Lower lobe of right lung (tissue), 2 donors: ENCODE measurements at places on chromosomes 1 and 21. TPM values are rescaled to one million over a fixed set of nuclear protein-coding genes. Genes with fewer than 3 reads are reported as not detected.

Gene POU3F1
- not detected for total RNA-seq

Gene SLC2A5
- total RNA-seq, result 1.7 TPM

- no peaks in the 10 kb centered on the region for H3K36me3 ChIP-seq
- H3K27me3 ChIP-seq, result no peaks in the 10 kb centered on the region
- no peaks in the 10 kb centered on the region for H3K4me1 ChIP-seq
Measured at GRCh38 chr1:157348538-157349480, 203.5 kb downstream of the FCRL5 start.

- DNase-seq, result no peak
- no peaks in the 10 kb centered on the region for H3K27me3 ChIP-seq
- no peaks in the 10 kb centered on the region for H3K4me1 ChIP-seq
- no peak overlapping the region for H3K4me3 ChIP-seq
- no peak overlapping the region for H3K27ac ChIP-seq
- H3K36me3 ChIP-seq, result no peaks in the 10 kb centered on the region
Measured at GRCh38 chr21:34732388-34732821, 63.6 kb downstream of the CLIC6 start.

DNA sequence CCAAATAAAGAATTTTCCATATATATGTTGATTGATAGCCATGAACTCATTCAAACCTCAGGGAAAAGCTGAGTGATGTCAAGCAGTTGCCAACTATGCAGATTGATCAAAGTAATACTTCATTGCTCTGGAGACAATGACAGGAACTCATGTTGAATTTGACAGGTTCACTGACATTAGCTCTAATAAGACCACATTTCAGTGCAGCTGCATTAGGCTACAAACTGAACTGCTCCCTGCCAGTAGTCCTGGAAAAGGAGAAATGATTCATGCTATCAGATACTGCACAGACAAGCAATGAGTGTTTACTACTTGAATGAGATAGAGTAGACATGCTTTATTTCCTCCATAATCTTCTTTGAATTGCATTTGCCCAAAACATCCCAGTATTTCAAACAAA lies 948.4 kb downstream of the MRPL39 start:
- DNase-seq, result no peak
- no peaks in the 10 kb centered on the region for H3K4me1 ChIP-seq
- no peak overlapping the region for H3K27ac ChIP-seq
- no peaks in the 10 kb centered on the region for H3K36me3 ChIP-seq

- H3K27ac ChIP-seq, result no peak overlapping the region
- no peaks in the 10 kb centered on the region for H3K36me3 ChIP-seq
- H3K4me1 ChIP-seq, result peaks cover under 1% of the 10 kb centered on the region
- no peak for DNase-seq
- no peak overlapping the region for H3K4me3 ChIP-seq
- H3K27me3 ChIP-seq, result peaks cover 6% of the 10 kb centered on the region
Measured at GRCh38 chr1:47527653-47528272, 89.9 kb downstream of the FOXD2 start.

- H3K36me3 ChIP-seq, result no peaks in the 10 kb centered on the region
- H3K4me1 ChIP-seq, result peaks cover 43% of the 10 kb centered on the region
Measured at GRCh38 chr1:175129182-175129581, 61.5 kb downstream of the TNN start.

DNA sequence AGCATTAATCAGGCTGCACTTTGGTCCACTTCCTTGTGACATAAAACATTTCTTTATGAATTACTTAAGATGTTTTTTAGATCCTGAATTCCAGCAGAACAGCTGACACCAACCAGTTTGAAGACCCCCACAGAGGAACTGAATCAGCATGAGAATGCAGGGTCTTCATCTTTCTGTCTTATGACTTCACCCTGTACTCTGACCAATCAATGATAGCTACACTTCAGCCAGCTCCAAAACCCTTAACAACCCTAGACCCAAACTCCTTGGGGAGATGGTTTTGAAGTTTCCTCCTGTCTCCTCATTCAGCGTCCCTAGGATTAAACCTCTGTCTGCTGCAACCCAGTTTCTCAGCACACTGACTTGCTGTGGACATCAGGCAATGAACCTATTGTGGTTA lies 175.0 kb downstream of the CTH start:
- H3K4me1 ChIP-seq, result no peaks in the 10 kb centered on the region
- no peak overlapping the region for H3K4me3 ChIP-seq
- no peaks in the 10 kb centered on the region for H3K36me3 ChIP-seq

GRCh38 chr21:17925899-17926298 lies 106.7 kb upstream of the C21orf91 start:
- H3K36me3 ChIP-seq, result no peaks in the 10 kb centered on the region
- no peaks in the 10 kb centered on the region for H3K4me1 ChIP-seq
- no peaks in the 10 kb centered on the region for H3K27me3 ChIP-seq
- H3K4me3 ChIP-seq, result no peak overlapping the region
- no peak for DNase-seq
- H3K27ac ChIP-seq, result no peak overlapping the region

- no peaks in the 10 kb centered on the region for H3K27me3 ChIP-seq
- no peaks in the 10 kb centered on the region for H3K36me3 ChIP-seq
- H3K4me1 ChIP-seq, result peaks cover 12% of the 10 kb centered on the region
- H3K27ac ChIP-seq, result peak overlapping the region; percentile 65
Measured at GRCh38 chr21:43575473-43575844, 83.8 kb downstream of the HSF2BP start.

DNA sequence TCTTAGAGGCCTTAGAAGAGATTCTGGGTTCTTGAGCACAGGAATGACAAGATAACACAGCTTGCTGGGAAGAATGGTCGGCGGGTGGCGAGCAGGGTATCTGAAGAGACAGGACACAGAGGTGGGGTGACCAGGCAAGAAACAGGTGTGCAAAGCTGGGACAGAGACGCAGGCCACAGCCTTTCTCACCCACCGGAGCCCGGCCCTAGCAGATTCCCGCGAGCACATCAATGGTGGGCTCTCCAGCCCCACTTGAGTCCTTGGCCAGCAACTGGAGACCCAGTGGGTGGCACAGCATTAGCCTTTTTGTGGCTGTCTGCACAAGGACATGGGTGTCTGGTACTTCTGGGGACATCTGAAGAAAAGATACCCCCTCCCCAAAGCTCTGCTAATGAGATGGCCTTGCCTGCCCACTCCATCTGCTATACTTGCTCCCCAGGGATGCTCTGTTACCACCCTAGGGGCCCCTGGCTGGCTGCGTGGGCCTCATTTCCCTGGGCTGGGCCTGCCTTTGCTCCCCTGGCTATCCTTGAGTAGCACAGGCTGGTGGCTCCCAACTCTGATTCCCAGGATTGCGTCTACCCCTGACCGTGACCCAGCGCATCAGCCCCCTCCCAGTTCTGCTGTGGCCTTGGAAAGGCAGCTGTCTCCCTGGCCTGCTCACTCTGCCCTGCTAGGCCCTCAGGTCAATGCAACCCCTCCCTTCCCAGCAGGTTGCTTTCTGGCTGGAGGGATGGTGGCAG lies 127.2 kb upstream of the ADAR start:
- peaks cover 11% of the 10 kb centered on the region for H3K4me1 ChIP-seq
- H3K27ac ChIP-seq, result no peak overlapping the region
- no peak for DNase-seq
- no peak overlapping the region for H3K4me3 ChIP-seq
- no peaks in the 10 kb centered on the region for H3K36me3 ChIP-seq

DNA sequence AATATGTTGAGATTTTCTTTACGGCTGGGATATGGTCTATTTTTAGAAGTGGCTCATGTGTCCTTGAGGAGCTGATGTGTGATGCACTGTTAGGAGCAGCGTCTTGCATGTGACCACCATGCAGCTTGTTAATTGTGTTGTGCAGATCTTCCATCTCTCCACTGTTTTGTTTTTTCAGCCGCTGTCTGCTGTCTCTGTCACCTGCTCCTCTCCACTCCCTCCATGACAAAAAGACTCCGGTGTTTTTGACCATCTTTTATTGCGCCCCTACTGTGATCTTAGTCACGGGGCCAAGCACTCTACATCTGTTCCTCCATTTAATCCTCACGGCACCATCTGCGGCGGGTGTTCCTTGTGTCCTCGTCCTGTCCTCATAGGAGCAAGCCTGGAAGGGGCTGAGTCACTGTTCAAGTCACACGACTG lies 51.8 kb downstream of the ADARB1 start:
- no peaks in the 10 kb centered on the region for H3K27me3 ChIP-seq
- no peak overlapping the region for H3K4me3 ChIP-seq
- no peak overlapping the region for H3K27ac ChIP-seq

DNA sequence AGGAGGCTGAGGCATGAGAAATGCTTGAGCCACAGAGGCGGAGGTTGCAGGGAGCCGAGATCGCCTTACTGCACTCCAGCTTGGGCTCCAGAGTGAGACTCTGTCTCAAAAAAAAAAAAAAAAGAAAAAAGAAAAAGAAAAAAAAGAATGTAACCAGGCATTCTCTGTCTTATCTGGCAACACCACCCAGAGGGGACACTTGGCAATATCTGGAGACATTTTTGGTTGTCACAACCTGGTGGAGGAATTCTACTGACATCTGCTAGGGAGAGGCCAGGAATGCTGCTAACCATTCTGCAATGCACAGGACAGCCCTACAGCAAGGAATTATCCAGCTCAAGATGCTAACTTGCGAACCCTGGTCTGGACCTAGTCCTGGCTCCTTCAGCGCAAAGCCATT lies 2.3 kb upstream of the CNR2 start:
- DNase-seq, result no peak
- no peak overlapping the region for H3K27ac ChIP-seq
- no peak overlapping the region for H3K4me3 ChIP-seq
- H3K27me3 ChIP-seq, result no peaks in the 10 kb centered on the region

GRCh38 chr1:234727018-234727940 lies 117.3 kb upstream of the IRF2BP2 start:
- H3K4me1 ChIP-seq, result peaks cover 76% of the 10 kb centered on the region
- no peak overlapping the region for H3K4me3 ChIP-seq
- H3K27me3 ChIP-seq, result no peaks in the 10 kb centered on the region

GRCh38 chr1:46180082-46180616 lies 3.9 kb upstream of the P3R3URF start:
- DNase-seq, result peak; percentile 83
- peaks cover 40% of the 10 kb centered on the region for H3K4me1 ChIP-seq
- H3K4me3 ChIP-seq, result no peak overlapping the region
- peak overlapping the region; percentile 41 for H3K27ac ChIP-seq
- H3K36me3 ChIP-seq, result no peaks in the 10 kb centered on the region

DNA sequence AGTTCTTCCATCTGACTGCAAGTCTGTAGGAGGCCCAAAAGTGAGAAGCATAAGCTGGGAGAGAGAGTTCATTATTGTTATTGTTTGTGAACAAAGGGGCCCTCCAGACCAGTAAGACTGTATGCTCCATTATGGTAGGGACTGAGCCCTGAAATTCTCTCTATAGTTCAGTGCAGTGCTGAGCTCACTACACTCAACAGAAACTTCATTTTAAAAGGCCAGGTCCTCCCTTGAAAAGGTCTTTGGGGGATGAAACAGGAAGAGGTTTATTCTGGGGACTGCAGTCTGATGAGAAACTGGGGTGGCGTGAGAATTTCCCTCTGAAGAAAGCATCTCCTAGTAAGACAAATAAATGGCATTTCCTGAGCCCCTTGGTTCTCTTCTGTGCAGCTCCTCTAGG lies 5.5 kb upstream of the GATAD2B start:
- peaks cover 20% of the 10 kb centered on the region for H3K4me1 ChIP-seq
- H3K36me3 ChIP-seq, result peaks cover 37% of the 10 kb centered on the region
- no peak for DNase-seq
- no peak overlapping the region for H3K4me3 ChIP-seq
- H3K27ac ChIP-seq, result no peak overlapping the region

DNA sequence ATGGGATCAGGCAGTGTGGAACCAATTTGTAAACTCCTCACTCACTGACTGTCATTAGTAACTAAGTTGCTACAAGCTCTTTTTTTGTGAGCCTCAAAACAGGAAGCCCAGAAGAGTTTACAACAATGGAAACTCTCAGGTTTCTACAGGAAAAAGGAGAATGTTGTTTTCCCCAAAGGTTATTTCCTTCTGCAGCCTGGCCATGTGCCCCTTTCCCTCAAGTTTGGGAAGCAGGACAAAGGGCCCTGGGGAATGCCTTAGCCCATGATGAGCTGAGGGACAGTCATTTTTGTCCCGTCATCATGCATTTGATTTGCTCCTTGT lies 395.9 kb downstream of the KIF26B start:
- H3K27me3 ChIP-seq, result no peaks in the 10 kb centered on the region
- no peak overlapping the region for H3K27ac ChIP-seq
- no peaks in the 10 kb centered on the region for H3K4me1 ChIP-seq
- H3K36me3 ChIP-seq, result no peaks in the 10 kb centered on the region
- H3K4me3 ChIP-seq, result no peak overlapping the region
- DNase-seq, result no peak

DNA sequence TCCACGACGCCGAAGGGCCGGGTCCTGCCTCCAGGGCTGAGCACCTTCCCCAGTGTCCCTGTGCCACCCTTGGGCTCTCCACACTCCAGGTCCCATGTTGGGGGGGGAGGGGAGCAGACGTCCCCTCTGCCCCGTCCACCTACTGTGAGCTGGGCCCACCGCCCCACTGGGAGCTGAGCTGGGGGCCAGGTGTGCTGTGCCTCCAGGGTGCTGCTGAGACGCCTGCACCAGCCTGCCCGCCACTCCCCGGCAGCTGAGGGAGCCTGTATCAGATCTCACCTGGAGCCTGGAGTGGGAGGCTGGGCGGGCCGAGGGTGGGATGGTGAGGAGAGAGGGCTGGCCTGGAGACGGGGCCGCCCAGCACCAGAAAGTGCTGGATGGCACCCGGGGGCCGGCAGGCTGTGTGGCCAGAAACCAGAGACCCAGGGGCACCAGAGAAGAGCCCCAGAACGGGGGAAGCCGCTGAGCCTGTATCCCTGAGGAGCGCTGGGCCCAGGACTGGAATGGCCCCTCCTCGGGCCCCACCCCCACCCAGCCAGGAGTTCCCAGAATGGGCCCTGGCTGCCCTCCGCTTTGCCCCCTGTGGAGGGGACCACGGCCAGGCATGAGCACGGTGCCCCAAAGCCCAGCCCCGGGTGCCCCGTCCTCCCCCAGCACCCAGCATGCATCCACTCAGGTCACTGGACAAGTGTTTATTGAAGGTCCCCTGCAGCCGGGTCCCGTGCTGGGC lies 3.4 kb downstream of the TNFRSF18 start:
- H3K4me3 ChIP-seq, result no peak overlapping the region
- peak; percentile 41 for DNase-seq
- peaks cover 16% of the 10 kb centered on the region for H3K4me1 ChIP-seq

- no peak for DNase-seq
- no peaks in the 10 kb centered on the region for H3K27me3 ChIP-seq
- H3K27ac ChIP-seq, result no peak overlapping the region
- H3K4me3 ChIP-seq, result no peak overlapping the region
- no peaks in the 10 kb centered on the region for H3K36me3 ChIP-seq
Measured at GRCh38 chr1:70024272-70024671, 181.1 kb downstream of the LRRC40 start.
